ENCODE measurements at places on chromosomes 7 and 10. TPM values are rescaled to one million over a fixed set of nuclear protein-coding genes. Genes with fewer than 3 reads are reported as not detected.

ZNF485 gene
- 3.4 TPM for total RNA-seq

SH2B2 gene
- 3.2 TPM for total RNA-seq

HGF gene
- total RNA-seq: 0.98 TPM

HOXA11 gene
- 6.1 TPM for total RNA-seq

PALD1 gene
- total RNA-seq: 1.3 TPM

CADPS2 gene
- 12.1 TPM for total RNA-seq

NRBF2 gene
- 23.8 TPM for total RNA-seq
